ENCODE measurements at places on chromosomes 16 and 17. TPM values are rescaled to one million over a fixed set of nuclear protein-coding genes. Genes with fewer than 3 reads are reported as not detected.

Gene MPG
- 67.8 TPM for total RNA-seq

Gene RAC3
- total RNA-seq: 10.4 TPM

Gene GRAP
- total RNA-seq: 1.1 TPM

Gene MEOX1
- 0.66 TPM for total RNA-seq

Gene NTN1
- 19.5 TPM for total RNA-seq

Gene ALOXE3
- 8.8 TPM for total RNA-seq

Gene NEUROD2
- not detected for total RNA-seq

Gene RNF227
- total RNA-seq: 4.4 TPM

Gene MRPL38
- 41.4 TPM for total RNA-seq

Gene CD300H
- total RNA-seq: not detected

Gene ORC6
- 4.6 TPM for total RNA-seq

Gene MT1X
- total RNA-seq: 475 TPM

Gene AOC3
- 9.5 TPM for total RNA-seq

Gene HAP1
- total RNA-seq: 0.57 TPM

Gene TP53TG3E
- not detected for total RNA-seq

Gene LGALS9C
- 28.3 TPM for total RNA-seq

Gene SPN
- total RNA-seq: 2.0 TPM

Gene SYNGR3
- total RNA-seq: 1.0 TPM

Gene PRR29
- not detected for total RNA-seq

Gene CD300LB
- 0.19 TPM for total RNA-seq

Gene CLEC18A
- total RNA-seq: 0.45 TPM

Gene CALB2
- total RNA-seq: 3.8 TPM

Gene PYCARD
- 53.0 TPM for total RNA-seq

Gene GOT2
- total RNA-seq: 107 TPM

Gene CXCL16
- total RNA-seq: 28.2 TPM

Gene P2RX5
- total RNA-seq: not detected

Gene TBCD
- 53.7 TPM for total RNA-seq

Gene C1QTNF8
- not detected for total RNA-seq

Gene DUSP14
- 22.7 TPM for total RNA-seq

Gene ARL4D
- 54.7 TPM for total RNA-seq

Gene SSTR5
- total RNA-seq: not detected

Gene KRT12
- total RNA-seq: not detected

Gene ADGRG3
- total RNA-seq: 1.5 TPM

Gene PLA2G10
- total RNA-seq: 0.66 TPM

Gene KRTAP4-6
- not detected for total RNA-seq

Gene KRTAP4-3
- not detected for total RNA-seq

Gene KIF18B
- total RNA-seq: 3.3 TPM

Gene SYT17
- 7.6 TPM for total RNA-seq

Gene MEIOC
- not detected for total RNA-seq

Gene KRT33A
- total RNA-seq: 1.9 TPM
